ENCODE measurements at places on chromosomes 4 and X.
A peak's percentile ranks its signal among the peaks of the same experiment; 100 is the strongest.

GRCh38 chr4:47824840-47825239 is 13.0 kb downstream of the CORIN start:
- DNase-seq, result peak; percentile 24

DNA sequence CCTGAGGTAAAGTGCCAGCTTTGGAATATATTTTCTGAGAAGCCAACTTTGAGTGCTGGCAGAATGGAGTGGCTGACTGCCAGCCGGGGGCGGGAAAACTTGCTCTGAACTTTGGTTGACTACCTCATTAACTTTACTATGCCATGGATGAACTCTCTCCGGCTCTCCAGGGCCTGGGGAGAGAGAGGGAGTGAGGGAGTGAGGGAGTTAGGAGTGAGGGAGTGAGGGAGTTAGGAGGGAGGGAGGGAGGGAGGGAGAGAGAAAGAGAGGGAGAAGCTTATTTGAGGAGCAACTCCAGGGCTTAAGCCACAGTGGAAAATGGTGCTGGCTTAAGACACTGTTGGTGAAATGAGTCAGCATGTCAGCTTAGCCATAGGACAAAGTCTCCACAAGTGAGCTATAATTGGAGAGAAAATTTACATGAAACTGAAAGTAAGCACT is 280.9 kb upstream of the RPS6KA3 start:
- DNase-seq, result no peak

DNA sequence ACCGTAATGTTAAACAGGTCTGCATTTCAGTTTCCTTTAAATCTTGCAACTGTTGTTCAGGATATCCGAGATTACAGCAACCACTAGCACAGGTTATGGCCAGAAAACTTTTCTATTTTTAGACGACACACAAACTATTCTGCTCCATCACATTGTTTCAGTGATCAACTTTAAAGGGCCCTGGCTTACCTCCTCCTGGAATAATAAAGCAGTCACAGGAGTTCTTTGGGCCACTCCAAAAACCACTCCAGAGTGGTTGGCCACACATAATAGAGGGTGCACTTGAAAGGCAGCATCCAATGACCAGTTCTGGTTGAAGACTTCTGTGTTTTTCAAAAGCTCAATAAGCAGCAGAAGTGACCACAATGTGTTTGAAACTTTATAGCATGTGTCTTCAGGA is 118.9 kb downstream of the RAB28 start:
- no peak for DNase-seq

GRCh38 chrX:109793191-109793590 is 60.1 kb upstream of the ACSL4 start:
- no peak for DNase-seq

GRCh38 chrX:53374222-53374820 is 48.1 kb downstream of the SMC1A start:
- no peak for DNase-seq
